ENCODE measurements at places on chromosomes 7 and 10.

GRCh38 chr10:46216003-46216634, 70.7 kb upstream of the ANTXRL start:
- DNase-seq = no peak

- DNase-seq = no peak
Observed at GRCh38 chr7:149832332-149833041, 5.7 kb upstream of the ZNF862 start.

GRCh38 chr7:92697012-92697411, 106.8 kb upstream of the FAM133B start:
- no peak for DNase-seq

DNA sequence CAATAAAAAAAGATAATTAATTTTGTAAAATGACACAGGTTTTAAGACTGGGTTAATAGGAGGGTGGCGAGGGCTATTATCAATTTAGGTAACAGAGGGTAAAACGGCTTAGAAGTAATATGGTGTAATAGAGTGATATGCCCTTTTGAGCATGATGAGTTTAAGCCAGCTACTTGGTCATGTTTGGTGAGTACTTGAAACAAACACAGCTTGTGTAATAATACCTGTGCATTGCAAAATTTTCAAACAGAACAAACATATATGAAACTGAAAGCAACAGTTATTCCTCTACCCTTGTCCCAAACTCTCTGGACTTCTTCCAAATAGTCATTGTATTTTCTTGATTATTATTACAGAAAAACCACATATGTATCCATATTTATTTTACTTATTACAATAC, 241.7 kb downstream of the MAGI2 start:
- DNase-seq = no peak

Measured in kidney glomerular epithelial cell (primary cell).